AG20443 (cell line): ENCODE measurements at places on chromosomes 13 and 19.

- DNase-seq = peak; percentile 30
Measured at GRCh38 chr13:92175330-92175729, 776.9 kb downstream of the GPC5 start.

DNA sequence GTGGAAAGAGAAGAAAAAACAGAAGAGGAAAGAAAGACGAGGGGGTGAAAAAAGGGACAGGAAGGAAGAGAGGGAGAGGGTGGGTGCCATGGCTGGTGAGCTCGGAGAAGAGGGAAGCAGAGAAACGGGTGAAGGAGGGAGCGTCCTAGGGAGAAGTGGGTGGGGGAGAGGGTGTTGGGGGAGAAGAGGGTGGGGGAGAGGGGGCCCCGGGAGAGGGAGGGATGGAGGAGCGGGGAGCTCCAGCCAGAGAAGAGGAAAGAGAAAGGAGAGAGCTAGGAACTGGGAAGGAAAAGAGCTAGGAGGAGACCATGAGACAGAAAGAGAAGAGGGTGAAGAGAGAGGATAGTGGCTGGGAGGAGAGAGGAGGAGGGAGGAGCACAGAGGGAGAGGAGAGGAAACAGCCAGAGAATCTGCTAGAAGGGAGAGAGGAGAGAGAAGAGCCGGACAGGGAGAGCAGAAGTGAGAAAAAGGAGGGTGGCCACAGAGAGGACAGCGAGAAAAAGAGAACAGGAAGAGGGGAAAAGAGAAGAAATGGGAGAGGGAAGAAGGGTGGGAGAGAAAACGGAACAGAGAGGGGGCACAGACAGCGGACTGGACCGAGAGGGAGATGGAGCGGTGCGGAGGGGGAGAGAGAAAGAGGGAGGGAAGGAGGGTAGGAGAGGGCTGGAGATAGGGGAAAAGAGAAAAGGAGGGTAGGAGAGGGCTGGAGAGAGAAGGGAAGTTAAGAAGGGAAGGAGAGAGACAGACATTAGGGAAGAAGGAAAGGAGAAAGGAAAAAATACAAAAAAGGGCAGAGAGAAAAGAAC is 11.9 kb upstream of the GARIN5A start:
- DNase-seq = no peak

DNA sequence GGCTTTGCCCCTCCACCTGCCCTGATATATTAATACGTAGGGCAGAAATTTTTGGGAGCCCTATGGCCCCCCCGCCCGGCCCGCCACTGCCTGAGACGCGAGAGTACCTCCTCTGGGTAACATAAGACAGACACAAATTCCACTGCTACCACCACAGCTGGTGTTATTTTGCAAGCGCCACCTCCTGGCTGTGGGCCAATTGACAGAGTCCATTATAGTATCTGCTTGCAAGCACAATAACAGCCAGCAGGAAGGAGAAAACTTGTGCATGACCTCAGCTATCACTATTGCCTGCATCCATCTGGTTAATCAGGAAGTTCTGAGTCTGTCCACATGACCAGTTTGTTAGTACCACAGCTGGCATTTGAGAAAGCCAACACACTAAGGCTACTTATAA is 25.3 kb upstream of the OR10H2 start:
- DNase-seq = no peak

DNA sequence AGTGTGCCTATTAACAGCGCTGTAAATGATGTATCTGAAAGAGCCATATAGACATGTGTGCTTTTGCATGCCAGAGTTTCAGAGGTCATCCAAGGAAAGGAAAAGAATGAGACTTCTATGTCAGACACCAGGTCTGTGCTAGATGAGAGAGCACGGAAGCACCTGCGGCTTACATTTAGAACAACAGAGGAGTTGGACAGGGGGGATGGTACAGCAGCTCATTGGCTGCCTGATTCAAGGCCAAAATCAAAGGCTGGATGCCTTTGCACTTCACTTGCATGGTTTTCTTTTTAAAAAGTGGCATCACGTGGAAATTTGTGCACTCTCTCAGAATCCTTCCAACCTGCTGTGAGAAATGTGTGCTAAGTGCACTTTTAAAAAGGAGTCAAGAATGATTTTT is 32.8 kb upstream of the AMER2 start:
- no peak for DNase-seq

GRCh38 chr19:6769006-6769619 is 1.9 kb upstream of the SH2D3A start:
- DNase-seq = peak; percentile 55

GRCh38 chr13:90015565-90016507 is 1331.7 kb upstream of the MIR17HG start:
- DNase-seq = no peak

DNA sequence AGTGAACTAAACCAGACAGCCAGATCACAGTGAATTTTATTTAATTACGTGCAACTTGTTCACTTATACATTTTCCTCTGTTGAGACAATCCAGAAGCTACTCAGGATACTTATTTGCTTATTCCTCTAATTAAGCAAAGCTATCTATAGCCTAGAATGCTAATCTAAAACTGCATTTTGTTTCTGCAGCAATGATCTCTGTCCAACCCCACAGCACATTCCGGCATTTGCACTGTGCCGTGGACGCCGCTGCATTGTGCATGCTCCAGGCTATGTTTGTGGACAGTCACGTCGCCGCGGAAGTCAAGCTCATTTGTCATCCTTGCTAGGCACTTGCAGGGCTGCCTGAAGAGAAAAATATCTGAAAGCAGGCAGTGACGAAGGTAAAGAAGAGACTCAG is 406.9 kb downstream of the RFC3 start:
- no peak for DNase-seq

DNA sequence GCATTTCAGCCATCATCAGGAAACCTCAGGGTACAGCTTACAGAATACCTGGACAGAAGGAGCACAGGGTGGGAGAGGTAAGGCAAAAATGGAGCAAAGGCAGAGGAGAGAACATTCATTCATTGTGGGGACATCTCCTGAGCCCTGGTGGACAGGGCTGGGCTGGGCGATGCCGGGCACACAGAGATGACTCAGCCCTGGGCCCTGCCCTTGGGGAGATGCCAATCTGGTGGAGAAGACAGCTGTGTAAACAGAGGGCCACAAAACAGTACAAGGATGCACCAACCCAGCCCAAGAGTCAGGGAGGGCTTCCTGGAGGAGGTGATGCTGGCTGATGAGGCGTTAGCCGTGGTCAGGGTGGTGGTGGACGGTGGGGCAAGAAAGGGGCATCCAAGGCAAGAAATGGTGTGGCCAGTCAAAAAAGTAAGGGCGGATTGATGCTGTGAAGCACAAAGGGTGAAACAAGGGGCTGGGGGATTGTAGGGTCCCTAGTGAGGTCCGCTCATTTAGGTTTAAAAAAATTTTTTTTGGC is 3.6 kb upstream of the HAS1 start:
- DNase-seq = peak; percentile 83

DNA sequence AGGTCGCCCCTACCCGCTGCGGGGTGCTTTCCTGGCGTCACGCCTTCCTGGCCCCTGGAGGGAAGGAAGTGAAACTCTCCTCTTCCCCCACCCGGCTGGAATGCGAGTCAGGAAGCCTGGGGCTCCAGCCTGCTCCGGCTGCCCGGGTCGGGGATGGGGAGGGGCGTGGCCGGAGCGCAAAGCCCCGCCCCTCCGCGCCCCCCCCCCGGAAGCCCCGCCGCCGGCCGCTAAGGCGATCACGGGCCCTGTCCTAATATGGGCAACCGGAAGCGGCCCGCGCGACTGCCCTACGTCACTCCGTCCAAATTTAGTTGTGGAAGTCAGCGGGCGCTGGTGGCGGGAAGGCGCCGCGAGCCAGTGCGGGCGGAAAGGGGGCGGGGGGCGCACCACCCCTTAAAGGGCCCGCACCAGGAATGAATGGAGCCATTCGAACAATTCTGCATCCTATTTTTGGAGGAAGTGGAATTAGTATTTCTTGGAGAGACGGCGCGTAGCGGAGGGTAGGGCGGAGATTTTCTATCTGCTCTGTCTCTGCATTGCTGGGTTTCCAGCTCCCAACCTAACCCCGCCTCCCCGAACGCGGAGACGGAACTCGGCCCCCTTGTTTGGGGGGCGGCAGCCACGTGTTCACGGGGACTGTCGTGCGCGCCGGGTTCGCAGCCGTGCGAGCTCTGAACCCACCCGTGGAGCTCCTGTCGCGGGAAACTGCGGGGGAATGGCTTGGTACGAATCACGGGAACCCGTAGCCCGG is 1.6 kb downstream of the IER2 start:
- DNase-seq = peak; percentile 96

- peak; percentile 26 for DNase-seq
Measured at GRCh38 chr13:100129605-100130004, 40.7 kb downstream of the PCCA start.

DNA sequence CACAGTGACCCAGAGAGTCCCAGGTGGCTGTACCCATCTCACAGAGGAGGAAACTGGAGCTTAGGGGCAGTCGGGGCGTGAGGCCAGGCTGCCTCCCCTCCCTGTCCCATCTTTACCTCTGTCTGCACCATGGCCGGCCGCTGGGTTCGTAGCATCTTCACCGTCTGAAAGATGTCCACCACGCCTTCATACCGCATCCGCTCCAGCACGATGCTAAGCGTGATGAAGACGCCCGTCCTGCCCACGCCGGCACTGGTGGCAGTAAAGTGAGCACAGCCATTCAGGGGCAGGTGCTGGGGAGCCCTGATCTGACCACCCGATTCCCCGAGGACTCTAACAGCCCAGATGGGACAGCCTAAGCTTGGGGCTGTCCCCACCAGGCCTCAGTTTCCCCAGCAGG is 132.8 kb downstream of the PTPRS start:
- no peak for DNase-seq

DNA sequence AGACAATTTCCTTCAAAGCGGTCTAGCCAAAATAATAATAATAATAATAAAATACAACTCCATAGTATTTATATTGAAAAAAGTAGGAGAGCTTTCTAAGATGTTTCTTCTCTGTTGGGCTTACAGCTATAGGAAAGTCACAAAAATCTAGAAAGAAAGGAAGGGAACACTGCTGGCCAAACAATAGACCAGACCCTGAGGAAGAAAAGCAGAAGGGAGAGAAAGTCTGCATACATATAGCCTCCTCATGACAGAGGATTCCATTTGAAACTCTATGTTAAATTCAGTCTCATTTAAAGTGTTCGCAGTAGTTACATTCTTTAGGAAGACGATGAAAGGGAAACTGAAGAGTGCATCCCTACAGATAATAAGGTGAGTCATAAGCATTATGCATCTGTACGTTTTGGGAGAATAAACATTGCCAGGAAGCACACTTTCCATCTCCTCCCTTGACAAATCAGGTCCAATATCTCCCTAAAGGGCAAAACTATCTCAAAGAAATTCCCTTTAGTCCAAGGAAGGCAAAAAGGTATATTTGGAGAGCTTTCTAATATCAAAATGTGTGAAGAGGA is 86.5 kb downstream of the PCDH9 start:
- no peak for DNase-seq

GRCh38 chr13:51063909-51064308 is 47.2 kb downstream of the C13orf42 start:
- DNase-seq = no peak

GRCh38 chr13:72852207-72852606 is 70.3 kb downstream of the PIBF1 start:
- no peak for DNase-seq

- no peak for DNase-seq
Measured at GRCh38 chr19:6739883-6740588, 556 bp downstream of the TRIP10 start.

DNA sequence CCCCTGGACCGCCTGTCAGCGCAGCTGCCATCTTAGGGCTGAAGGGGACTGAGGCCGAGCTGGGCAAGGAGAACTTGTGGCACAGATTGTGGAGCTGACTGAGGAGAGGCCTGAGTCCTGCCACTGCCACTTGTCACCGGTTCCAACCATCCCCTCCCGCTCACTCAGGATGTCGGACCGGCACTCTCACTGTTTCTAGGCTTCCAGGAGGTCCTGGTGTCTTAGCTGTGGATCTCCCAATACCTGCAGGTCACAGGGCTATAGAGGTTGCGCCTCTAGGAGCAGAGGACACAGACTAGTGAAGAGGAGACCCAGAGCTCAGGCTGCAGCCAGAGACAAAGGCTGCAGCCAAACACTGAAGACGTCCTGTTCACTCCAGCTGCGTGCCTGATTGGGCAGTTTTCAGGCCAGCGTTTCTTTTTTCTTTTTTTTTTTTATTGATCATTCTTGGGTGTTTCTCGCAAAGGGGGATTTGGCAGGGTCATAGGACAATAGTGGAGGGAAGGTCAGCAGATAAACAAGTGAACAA is 15.3 kb upstream of the ZNF486 start:
- DNase-seq = no peak

DNA sequence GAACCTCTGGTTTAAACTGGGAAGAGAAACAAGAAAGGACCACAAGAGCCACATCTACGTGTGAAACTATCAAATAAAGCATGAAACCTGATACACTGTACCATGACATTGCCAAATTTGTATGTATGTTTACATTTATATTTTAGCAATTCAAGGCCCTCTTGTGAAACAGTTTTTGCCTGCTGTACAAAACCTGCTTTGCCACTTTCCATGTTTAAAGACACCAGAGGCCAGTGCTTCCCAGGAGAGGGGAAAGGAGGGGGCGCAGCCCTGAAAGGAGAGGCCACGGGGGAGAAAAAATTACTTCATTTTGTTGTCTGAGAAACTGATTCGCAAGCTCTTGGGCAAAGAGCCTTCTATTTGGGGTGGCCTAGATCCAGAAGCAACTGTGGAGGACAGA is 124.8 kb downstream of the DCLK1 start:
- no peak for DNase-seq

- no peak for DNase-seq
Measured at GRCh38 chr13:42028113-42028799, 20.2 kb upstream of the DGKH start.

- peak; percentile 51 for DNase-seq
Measured at GRCh38 chr19:28876609-28877123, 336.3 kb downstream of the UQCRFS1 start.

GRCh38 chr19:14416817-14417231 is 2.3 kb downstream of the DDX39A start:
- DNase-seq = no peak

- no peak for DNase-seq
Measured at GRCh38 chr13:94280845-94281244, 198.6 kb downstream of the DCT start.

GRCh38 chr13:42965281-42965680 is 26.8 kb downstream of the EPSTI1 start:
- no peak for DNase-seq

- no peak for DNase-seq
Measured at GRCh38 chr13:102440259-102440936, 38.5 kb upstream of the FGF14 start.

- no peak for DNase-seq
Measured at GRCh38 chr13:21079221-21079620, 17.8 kb upstream of the LATS2 start.

GRCh38 chr13:28532388-28533124 is 37.6 kb upstream of the FLT1 start:
- DNase-seq = peak; percentile 68

DNA sequence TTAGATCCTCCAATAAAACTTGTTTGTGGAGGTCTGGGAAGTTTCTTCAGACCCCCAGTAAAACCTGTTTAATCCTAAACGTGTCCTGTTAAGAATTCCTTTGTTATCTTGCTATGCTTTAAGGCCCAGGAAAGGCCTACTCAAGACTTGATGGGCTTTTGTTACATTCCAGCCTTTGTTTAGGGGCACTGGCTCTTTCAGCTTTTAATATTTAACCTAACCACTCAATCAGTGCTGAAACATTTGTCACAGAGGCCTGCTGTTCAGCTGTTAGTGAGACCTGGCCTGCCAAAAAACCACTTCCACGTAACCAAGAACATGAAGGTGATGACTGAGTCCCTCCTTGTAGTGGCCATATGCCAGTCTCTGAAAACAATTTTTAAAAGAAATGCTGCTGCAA is 41.7 kb downstream of the PCDH17 start:
- DNase-seq = no peak
